Activated CD4-positive, alpha-beta memory T cell treated with anti-CD3 and anti-CD28 coated beads, Interleukin-2, amount 10 ng/mL, durations not matched to agents 7 days and 5 days (primary cell): ENCODE measurements at places on chromosomes 7 and 10. TPM values are rescaled to one million over a fixed set of nuclear protein-coding genes. Genes with fewer than 3 reads are reported as not detected.

GRCh38 chr10:3034616-3035015 lies 32.7 kb upstream of the PFKP start:
- no peak overlapping the region for H3K27ac ChIP-seq
- no peaks in the 10 kb centered on the region for H3K36me3 ChIP-seq
- DNase-seq, result no peak
- H3K27me3 ChIP-seq, result peaks cover 43% of the 10 kb centered on the region
- H3K4me3 ChIP-seq, result no peak overlapping the region

DNA sequence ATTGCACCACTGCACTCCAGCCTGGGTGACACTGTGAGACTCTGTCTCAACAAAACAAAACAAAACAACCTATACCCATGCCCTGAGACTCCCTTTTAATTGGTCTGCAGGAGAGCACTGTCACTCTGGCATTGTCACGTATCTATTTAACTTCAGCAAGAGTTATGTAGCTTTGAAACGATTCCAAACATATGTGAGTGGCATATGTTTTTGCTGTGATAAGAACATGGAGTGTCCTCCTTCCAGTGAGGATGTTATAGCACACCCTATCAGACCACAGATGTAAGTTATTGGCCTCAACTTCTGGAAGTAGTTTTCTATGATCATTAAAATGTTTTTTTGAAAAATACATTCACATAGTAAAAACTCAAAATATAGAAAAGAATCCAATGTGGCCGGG lies 15.5 kb upstream of the DNAJC12 start:
- H3K4me3 ChIP-seq, result no peak overlapping the region
- no peaks in the 10 kb centered on the region for H3K27me3 ChIP-seq
- H3K4me1 ChIP-seq, result peaks cover 24% of the 10 kb centered on the region
- H3K36me3 ChIP-seq, result peaks cover 11% of the 10 kb centered on the region
- no peak overlapping the region for H3K27ac ChIP-seq

GRCh38 chr10:97782455-97783228 lies 10.8 kb upstream of the SFRP5 start:
- no peak for DNase-seq
- H3K27ac ChIP-seq, result no peak overlapping the region
- no peaks in the 10 kb centered on the region for H3K36me3 ChIP-seq
- peaks cover 5% of the 10 kb centered on the region for H3K27me3 ChIP-seq
- H3K4me3 ChIP-seq, result no peak overlapping the region
- peaks cover 11% of the 10 kb centered on the region for H3K4me1 ChIP-seq

GRCh38 chr7:121126801-121127534 lies 138.5 kb downstream of the CPED1 start:
- no peaks in the 10 kb centered on the region for H3K4me1 ChIP-seq
- H3K4me3 ChIP-seq, result no peak overlapping the region
- no peak overlapping the region for H3K27ac ChIP-seq
- peaks cover 1% of the 10 kb centered on the region for H3K27me3 ChIP-seq

GRCh38 chr7:128191136-128191844 lies 49.8 kb upstream of the LEP start:
- peaks cover 8% of the 10 kb centered on the region for H3K4me1 ChIP-seq
- DNase-seq, result peak; percentile 4
- peaks cover 10% of the 10 kb centered on the region for H3K36me3 ChIP-seq
- no peak overlapping the region for H3K4me3 ChIP-seq
- H3K27ac ChIP-seq, result no peak overlapping the region

- H3K4me3 ChIP-seq, result no peak overlapping the region
- H3K4me1 ChIP-seq, result no peaks in the 10 kb centered on the region
Observed at GRCh38 chr10:2478656-2479055, 588.7 kb upstream of the PFKP start.

- H3K27ac ChIP-seq, result no peak overlapping the region
- no peak overlapping the region for H3K4me3 ChIP-seq
- peaks cover 3% of the 10 kb centered on the region for H3K27me3 ChIP-seq
- H3K36me3 ChIP-seq, result peaks cover 5% of the 10 kb centered on the region
- H3K4me1 ChIP-seq, result peaks cover 29% of the 10 kb centered on the region
Observed at GRCh38 chr10:7025296-7025695, 385.5 kb downstream of the SFMBT2 start.

- no peaks in the 10 kb centered on the region for H3K4me1 ChIP-seq
- no peak for DNase-seq
- H3K27ac ChIP-seq, result no peak overlapping the region
- H3K36me3 ChIP-seq, result no peaks in the 10 kb centered on the region
- no peak overlapping the region for H3K4me3 ChIP-seq
Observed at GRCh38 chr7:129989466-129989865, 36.7 kb upstream of the UBE2H start.

- H3K27ac ChIP-seq, result no peak overlapping the region
- no peaks in the 10 kb centered on the region for H3K27me3 ChIP-seq
- no peak overlapping the region for H3K4me3 ChIP-seq
- DNase-seq, result no peak
Observed at GRCh38 chr7:42690794-42691639, 220.9 kb downstream of the C7orf25 start.

DNA sequence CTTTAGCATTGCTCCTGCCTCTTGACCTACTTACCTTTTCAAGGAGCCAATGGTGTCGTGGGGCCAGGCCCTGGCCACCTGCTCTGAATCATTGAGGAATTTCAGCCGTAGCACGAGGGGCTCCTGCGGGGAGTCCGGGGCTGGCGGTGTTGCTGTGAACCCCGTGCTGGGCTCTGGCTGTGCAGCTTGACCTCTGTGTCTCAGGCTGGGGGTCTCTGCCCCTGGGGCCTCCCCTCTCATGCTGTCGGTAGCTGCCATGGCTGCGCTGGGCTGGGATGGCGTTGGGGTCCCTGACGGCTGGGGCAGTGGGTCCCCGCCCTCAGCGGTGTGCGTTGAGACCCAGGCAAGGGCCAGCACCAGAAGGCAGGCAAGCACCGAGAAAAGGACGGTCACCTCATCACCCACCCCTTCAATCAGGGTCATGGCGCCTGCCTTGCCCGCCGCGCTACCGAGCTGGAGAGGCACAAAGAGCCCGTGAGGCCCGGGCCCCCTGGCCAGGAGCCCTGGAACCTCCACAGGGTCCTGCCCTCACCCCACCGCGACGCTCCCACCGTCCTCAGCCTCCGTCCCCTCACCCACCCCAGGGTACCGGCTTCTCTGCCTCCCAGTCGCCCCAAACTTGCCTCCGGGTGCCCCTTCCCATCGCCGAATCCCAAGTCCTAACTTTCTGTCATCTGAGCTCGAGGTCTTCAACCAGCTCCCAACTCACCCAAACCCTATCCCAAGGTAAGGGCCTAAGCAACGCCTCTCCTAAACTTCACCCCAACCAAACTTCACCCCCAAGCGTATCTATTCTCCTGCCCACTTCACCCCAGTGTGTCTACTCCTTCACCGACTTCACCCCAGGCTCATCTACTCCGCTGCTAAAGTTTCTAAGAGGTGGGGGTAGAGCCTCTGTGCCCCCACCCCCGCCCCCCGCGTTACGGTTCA lies 887 bp downstream of the TMUB1 start:
- no peak for DNase-seq
- peaks cover 10% of the 10 kb centered on the region for H3K27me3 ChIP-seq
- peak overlapping the region; percentile 79 for H3K27ac ChIP-seq
- H3K4me1 ChIP-seq, result peaks cover 47% of the 10 kb centered on the region
- peak overlapping the region; percentile 88 for H3K4me3 ChIP-seq

GRCh38 chr10:32964270-32964669 lies 6.2 kb upstream of the ITGB1 start:
- no peak overlapping the region for H3K4me3 ChIP-seq
- H3K4me1 ChIP-seq, result peaks cover 15% of the 10 kb centered on the region
- no peaks in the 10 kb centered on the region for H3K27me3 ChIP-seq
- no peak for DNase-seq
- no peaks in the 10 kb centered on the region for H3K36me3 ChIP-seq
- H3K27ac ChIP-seq, result no peak overlapping the region

DNA sequence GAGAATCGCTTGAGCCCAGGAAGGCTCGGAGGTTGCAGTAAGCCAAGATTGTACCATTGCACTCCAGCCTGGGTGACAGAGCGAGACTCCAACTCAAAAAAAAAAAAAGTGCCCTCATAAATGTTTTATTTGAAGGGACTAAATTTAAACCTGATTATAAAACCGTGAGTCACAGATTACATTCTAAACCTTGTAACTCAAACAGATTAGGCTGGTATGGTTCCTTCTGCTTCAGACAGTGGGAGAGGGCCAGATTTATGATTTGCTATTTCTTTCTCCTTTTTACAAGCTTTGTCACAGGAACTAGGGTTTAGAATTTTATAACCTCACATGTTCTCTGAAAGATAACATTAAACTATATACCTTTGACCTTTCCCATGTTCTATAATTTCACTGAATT lies 801.2 kb upstream of the ZWINT start:
- no peaks in the 10 kb centered on the region for H3K27me3 ChIP-seq
- no peak overlapping the region for H3K27ac ChIP-seq
- H3K36me3 ChIP-seq, result no peaks in the 10 kb centered on the region
- H3K4me3 ChIP-seq, result no peak overlapping the region
- DNase-seq, result no peak

- H3K27me3 ChIP-seq, result no peaks in the 10 kb centered on the region
- peaks cover 62% of the 10 kb centered on the region for H3K36me3 ChIP-seq
- H3K4me1 ChIP-seq, result peaks cover 46% of the 10 kb centered on the region
- H3K4me3 ChIP-seq, result no peak overlapping the region
- H3K27ac ChIP-seq, result no peak overlapping the region
Observed at GRCh38 chr10:32927750-32928149, 30.3 kb downstream of the ITGB1 start.

- no peaks in the 10 kb centered on the region for H3K4me1 ChIP-seq
- H3K27ac ChIP-seq, result no peak overlapping the region
- no peak for DNase-seq
Observed at GRCh38 chr7:11911900-11912299, 79.9 kb upstream of the THSD7A start.

- no peaks in the 10 kb centered on the region for H3K27me3 ChIP-seq
- peaks cover 14% of the 10 kb centered on the region for H3K4me1 ChIP-seq
- no peak for DNase-seq
- H3K4me3 ChIP-seq, result no peak overlapping the region
- no peaks in the 10 kb centered on the region for H3K36me3 ChIP-seq
Observed at GRCh38 chr7:117085275-117085674, 132.0 kb downstream of the ST7 start.

DNA sequence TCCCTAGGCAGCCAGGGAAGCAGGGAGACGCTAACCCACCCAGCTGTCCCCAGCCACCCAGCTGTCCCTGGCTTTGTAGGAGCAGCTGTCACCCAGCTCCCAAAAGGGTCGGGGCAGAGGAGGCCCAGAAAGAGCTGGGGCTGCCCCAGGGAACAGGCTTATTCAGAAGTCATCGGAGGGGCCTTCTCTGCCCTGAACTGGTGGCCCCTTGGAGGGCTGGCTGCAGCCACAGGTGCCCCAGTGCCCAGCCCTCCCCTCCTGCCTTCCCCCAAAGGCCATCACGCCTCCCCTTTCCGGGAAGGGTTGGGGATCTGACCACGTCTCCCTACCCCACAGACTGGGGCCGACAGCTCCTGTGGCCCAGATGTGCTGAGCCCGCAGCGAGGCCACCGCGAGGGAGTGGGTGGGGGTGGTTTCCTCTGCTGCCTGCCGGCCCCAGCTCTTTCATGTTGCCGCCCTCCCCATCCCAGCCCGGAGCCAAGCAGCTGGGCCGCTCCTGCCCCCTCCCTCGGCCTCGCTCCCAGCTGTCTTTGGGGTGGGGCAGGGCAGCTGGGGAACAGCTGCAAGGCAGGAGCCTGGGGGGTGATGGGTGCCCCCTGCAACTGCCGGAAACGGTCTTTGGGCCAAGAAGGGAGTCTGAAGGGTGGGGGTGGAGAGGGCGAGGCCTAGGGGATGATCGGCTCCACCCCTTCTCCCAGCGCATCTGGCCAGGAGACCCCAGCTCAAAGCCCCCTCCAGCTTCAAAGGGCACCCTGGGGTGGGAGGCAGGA lies 16.8 kb downstream of the TRIM8 start:
- H3K36me3 ChIP-seq, result peaks cover 20% of the 10 kb centered on the region
- peak; percentile 77 for DNase-seq
- H3K27me3 ChIP-seq, result no peaks in the 10 kb centered on the region
- peak overlapping the region; percentile 85 for H3K27ac ChIP-seq
- H3K4me3 ChIP-seq, result peak overlapping the region; percentile 47

- no peaks in the 10 kb centered on the region for H3K27me3 ChIP-seq
- no peak overlapping the region for H3K4me3 ChIP-seq
Observed at GRCh38 chr7:98206451-98207330, 4.5 kb upstream of the BHLHA15 start.

- H3K4me1 ChIP-seq, result no peaks in the 10 kb centered on the region
- H3K27me3 ChIP-seq, result peaks cover 2% of the 10 kb centered on the region
- peaks cover 12% of the 10 kb centered on the region for H3K36me3 ChIP-seq
Observed at GRCh38 chr10:114559636-114560035, 98.4 kb downstream of the ABLIM1 start.

DNA sequence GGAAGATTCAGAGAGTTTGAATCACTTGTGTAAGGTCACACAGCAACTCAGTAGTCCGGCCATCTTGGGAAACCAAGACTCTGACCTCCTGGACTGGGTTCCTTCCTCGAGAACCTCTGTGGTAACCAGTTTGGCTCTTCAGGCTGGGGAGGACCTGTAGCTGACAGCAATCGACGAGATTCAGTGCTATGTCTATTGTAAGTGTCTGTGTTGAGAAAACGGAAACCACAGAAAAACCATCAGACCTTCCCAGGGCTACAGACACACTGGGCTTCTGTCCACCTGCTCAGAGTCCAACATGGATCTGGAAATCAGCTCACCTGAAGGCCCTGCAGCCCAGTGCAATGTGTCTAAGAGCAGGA lies 403.7 kb downstream of the RPS24 start:
- H3K4me1 ChIP-seq, result no peaks in the 10 kb centered on the region
- no peak overlapping the region for H3K4me3 ChIP-seq
- no peak for DNase-seq
- H3K27me3 ChIP-seq, result peaks cover 1% of the 10 kb centered on the region
- H3K27ac ChIP-seq, result no peak overlapping the region
- H3K36me3 ChIP-seq, result no peaks in the 10 kb centered on the region

DNA sequence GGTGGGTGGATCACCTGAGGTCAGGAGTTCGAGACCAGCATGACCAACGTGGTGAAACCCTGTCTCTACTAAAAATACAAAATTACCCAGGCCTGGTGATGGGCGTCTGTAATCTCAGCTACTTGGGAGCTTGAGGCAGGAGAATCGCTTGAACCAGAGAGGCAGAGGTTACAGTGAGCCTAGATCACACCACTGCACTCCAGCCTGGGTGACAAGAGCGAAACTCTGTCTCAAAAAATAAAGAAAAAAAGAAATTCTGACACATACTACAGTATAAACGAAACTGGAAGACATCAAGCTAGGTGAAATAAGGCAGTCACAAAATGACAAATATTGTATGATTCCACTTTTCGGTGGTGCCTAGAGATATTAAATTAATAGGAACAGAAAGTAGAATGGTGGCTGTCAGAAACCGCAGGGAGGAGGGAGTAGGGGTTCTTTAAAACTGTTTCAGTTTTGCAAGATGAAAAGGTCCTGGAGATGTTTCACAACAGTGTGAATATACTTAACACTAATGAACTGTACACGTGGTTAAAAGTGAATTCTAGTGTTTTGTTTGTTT lies 23.2 kb downstream of the PILRA start:
- H3K4me1 ChIP-seq, result peaks cover 24% of the 10 kb centered on the region
- peaks cover 30% of the 10 kb centered on the region for H3K27me3 ChIP-seq
- H3K27ac ChIP-seq, result peak overlapping the region; percentile 50
- H3K4me3 ChIP-seq, result peak overlapping the region; percentile 31

- no peak overlapping the region for H3K4me3 ChIP-seq
- H3K27ac ChIP-seq, result no peak overlapping the region
- peaks cover 2% of the 10 kb centered on the region for H3K27me3 ChIP-seq
Observed at GRCh38 chr10:125104559-125104958, 55.8 kb downstream of the CTBP2 start.

Gene SYT15
- 0.86 TPM for total RNA-seq

Gene CEP55
- total RNA-seq, result 84.6 TPM

Gene KMT2E
- total RNA-seq, result 128 TPM

Gene METTL27
- total RNA-seq, result 3.3 TPM

Gene KIF11
- total RNA-seq, result 78.5 TPM

Gene MSMB
- total RNA-seq, result not detected

Gene AKR1C3
- 7.6 TPM for total RNA-seq

Gene SLC26A4
- 10.9 TPM for total RNA-seq

Gene NPTX2
- not detected for total RNA-seq

Gene CALML5
- not detected for total RNA-seq

Gene IFIT1B
- total RNA-seq, result 0.15 TPM

Gene TWIST1
- 2.3 TPM for total RNA-seq

Gene CYP26C1
- total RNA-seq, result not detected

Gene HABP2
- total RNA-seq, result not detected
